ENCODE measurements at places on chromosomes 2 and 18. TPM values are rescaled to one million over a fixed set of nuclear protein-coding genes. Genes with fewer than 3 reads are reported as not detected.

DNA sequence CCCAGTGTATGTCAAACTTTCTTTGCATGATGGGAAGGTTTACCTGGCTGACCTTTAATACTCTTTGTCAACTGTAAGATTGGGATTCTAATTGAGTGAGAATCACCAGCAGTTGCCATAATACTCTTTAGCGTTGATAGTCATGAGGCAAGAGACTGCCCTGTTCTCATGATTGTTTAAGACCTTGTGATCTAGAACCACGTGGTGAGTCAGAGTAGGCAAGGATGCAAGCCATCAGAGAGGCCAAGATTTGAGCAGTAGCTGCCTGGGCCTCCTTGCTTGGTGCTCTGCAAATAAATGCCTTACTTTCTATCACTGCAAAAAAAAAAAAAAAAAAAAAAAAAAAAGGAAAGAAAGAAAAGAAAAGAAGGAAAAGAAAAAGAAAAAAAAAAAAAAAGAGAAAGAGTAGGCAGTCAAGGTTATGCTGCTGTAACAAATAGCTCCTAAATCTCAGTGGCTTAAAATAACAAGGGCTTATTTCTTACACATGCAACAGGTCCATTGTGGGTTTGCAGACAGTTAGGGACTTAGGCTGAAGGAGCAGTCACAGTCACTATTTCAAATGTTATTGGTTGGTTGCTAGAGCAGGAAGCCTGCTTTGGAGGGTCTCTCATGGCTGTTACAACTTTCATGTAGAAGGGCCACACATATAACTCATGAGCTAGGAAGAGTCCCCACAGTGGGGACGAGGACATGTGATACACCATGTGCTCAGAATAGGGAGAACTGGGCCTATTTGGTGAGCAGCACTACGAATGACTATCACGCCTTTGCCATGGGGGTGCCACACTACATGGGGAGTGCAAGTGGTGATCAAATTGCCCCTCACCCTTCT is 21.7 kb downstream of the IL1R2 start:
- no peak for DNase-seq

DNA sequence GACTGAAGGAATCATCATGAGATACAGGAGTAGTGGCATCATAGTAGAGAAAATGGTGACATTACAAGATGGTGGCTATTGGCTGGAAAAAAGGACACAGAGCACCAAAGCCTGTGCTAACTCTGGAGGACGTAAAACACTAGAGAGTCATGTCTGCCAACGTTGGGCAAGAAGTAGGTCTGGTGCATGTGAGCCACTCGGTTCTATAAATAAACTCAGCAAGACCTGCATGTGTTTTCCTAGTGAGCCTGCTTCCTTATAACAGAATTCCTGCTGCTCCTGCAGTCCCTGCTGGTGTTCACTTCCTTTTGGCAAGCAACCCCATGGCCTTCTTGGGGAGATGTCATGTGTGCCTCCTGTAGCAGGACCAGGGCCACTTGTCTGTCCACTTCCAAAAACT is 325.2 kb downstream of the OSR1 start:
- DNase-seq, result no peak

- no peak for DNase-seq
Measured at GRCh38 chr2:3209258-3209657, 168.4 kb downstream of the EIPR1 start.

Gene CKAP2L
- 0.26 TPM for total RNA-seq

- peak; percentile 47 for DNase-seq
Measured at GRCh38 chr2:197113275-197113711, 186.8 kb upstream of the PGAP1 start.

Measured in bronchial epithelial cell (primary cell).